ENCODE measurements at places on chromosomes 7 and 10. TPM values are rescaled to one million over a fixed set of nuclear protein-coding genes. Genes with fewer than 3 reads are reported as not detected.

The AZGP1 gene
- not detected for total RNA-seq

GRCh38 chr10:114925587-114926586, 12.1 kb upstream of the TRUB1 start:
- DNase-seq: no peak

GRCh38 chr7:110470420-110470819, 620.5 kb upstream of the LRRN3 start:
- DNase-seq: no peak

GRCh38 chr10:99853655-99854054, 71.2 kb downstream of the ABCC2 start:
- no peak for DNase-seq

GRCh38 chr10:106942035-106942662, 222.4 kb downstream of the SORCS1 start:
- DNase-seq: no peak

- DNase-seq: no peak
These were observed 95.8 kb downstream of the RAMP3 start for GRCh38 chr7:45253368-45253767.

The OR6B1 gene
- total RNA-seq: not detected

The STEAP4 gene
- total RNA-seq: not detected

- DNase-seq: no peak
These were observed 93.7 kb downstream of the FZD1 start for GRCh38 chr7:91357901-91358300.

The SPDYE6 gene
- not detected for total RNA-seq

DNA sequence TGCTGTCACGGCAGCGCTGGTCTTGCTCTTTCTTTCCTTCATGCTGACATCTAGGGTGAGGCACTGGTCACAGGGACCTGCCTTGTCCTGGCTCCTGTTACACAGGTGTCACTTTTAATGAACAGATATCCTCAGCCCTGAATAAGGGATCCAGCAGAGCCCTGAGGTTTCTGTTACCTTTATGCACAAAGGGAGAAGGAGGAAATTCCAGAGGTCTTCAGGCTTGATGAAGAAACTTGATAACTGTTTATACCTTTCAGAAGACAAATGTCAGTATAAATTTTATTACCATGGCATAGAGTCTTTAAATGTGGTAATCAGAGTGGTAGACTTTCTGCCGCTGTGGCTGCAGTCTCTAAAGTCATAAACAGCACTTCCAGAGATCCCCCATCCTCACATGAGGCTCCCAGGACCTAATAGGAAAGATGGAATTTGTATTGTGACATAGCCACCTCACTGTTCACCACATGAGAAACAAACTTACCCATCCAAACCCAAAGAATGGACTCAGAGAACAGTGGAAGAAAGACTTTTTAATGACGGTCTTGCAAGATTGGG, 2.7 kb downstream of the LRRC27 start:
- no peak for DNase-seq

DNA sequence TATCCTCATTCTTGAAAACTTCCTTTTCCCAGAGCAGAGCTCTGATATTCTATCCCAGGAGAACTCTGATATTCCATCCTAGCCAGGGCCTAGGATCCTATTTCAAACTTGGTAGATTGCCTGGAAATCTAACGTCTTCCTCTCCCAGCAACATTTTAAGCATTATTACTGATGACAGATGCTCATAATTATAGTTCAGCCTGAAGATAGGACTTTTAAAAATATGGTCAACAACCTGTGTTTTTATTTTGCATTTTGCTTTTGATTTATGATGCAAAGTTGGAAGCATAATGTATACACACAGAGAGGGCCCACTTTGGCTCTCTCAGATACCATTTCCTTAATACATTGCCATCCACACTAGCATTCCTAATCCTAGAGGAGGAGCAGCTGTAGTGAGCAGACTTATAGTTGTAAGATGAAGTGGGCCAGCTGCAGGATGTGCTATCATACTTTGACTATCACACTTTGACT, 457.4 kb upstream of the TPK1 start:
- DNase-seq: no peak

- DNase-seq: no peak
These were observed 51.2 kb downstream of the NPTX2 start for GRCh38 chr7:98668255-98668654.

DNA sequence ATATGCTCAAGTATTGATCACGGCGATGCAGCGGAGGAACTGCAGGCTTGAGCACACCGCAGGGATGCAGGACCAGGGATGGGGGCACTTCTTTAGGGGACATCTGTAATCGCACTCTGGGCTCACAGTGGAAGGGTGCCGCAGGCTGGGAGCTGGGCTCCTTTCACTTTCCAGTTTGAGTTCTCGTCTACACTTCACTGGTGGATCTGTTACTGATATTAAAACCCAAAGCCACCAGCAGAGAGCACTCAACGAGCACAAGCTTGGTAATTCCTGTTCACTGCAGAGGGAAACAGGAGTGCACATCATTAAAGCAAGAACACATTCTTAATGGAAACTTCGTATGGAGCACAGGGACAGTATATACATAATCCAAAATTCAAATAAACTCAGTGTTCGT, 91.3 kb downstream of the PARD3 start:
- DNase-seq: peak; percentile 31

- DNase-seq: no peak
These were observed 442.9 kb downstream of the HTR7 start for GRCh38 chr10:90414926-90415325.

The ARHGEF5 gene
- not detected for total RNA-seq

The FFAR4 gene
- not detected for total RNA-seq

DNA sequence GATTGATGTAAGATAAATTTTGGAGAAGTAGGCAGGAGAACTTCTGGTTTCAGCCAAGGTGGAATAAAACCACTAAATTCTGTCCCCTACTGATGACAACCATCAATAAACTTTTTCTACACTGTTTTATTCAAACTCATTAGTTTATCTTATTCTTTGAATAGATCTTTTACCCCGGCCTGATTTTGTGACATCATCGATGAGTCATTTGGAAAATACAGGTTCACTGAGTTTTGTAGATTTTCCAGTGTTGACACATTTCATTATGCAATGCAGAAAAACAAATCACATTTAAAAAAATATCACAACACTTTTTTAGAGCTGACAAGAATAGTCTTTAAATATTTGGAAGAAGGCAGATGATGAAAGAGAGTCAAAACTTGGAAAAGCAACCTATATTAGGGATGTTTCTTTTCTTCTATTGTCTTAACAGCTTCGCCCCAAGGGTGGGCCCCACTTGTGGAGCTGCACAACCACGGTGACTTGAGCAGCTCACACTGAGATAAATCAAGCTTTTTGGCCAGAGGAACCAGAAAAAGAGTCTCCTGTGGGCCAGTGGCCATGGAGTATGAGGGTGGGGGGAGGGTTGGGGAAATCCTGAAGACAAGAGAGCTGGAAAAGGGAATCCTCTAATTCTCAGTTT, 112.8 kb downstream of the PTEN start:
- DNase-seq: no peak

GRCh38 chr7:122305475-122306319, 1.1 kb upstream of the FEZF1 start:
- DNase-seq: peak; percentile 49

DNA sequence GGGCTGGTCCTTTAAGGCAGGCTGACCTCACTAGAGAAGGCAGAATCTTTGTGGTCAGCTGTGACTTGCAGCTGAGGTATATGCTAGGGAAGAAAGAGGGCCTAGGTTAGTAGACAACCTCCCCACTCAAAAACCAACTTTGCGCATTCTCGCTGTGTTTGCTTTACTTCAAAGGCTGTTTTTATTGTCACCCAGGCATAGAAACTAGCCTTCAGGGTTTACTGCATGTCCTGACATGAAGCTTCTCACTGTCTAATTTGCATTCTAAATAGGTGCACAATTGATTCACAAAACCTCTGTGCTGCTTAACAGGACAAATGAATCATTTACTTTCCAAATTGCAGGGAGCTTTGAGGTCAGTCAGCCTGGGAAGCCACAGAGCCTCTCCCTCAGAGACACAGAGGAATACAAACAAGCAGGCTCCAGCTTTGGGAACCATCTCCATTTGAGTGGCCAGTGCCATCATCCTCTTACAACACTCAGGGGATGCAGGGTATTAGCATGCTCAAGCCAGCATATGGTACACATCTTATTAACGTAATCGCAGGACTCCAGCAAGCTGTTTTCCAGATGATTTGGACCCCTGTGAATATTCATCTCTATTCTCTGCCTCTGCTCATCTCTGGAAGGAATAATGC, 596.4 kb upstream of the GHITM start:
- DNase-seq: no peak

DNA sequence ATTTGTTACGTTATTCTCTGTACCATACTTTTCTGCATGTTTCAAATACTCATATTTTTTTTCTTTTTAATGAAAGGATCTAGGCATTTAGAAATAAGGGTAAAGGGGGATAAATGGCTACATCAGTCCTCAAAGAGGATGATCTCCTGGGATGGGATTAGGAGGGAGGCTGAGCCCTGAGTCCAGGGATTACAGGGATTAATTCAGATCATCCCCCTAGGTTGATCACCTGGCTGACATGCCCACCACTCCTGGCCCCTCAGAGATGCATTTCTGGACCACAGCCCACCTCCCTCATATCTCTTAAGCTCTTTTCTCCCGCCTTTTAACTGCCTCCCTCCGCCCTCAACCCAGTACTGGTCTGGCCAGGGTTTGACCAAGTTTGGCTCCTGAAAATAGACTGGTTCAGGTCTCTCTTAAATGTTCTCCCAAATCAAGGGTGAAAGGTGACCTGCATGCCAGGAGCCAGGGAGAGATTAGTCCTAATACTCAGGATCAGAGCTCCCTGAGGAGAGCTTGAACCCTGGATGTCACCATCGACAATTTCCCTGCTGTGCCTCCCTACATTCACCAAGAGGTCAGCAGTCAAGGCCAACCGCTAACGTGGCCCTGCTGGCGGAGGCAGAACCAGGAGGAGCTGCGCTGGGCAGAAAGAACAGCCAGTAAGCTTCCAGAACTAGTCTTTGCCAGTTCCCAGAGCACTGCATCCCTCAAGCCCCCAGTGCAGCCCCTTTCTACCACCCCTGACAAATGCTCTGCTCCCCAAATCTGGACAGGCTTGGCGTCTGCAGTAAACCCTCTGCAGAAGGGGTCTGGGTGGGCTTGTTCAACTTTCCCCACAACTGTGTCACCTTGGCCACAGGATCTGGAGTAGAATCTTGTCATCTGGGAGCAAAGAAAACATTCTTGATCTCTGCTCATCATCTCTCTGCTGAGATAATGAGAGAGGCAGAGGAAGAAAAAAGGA, 3.0 kb upstream of the CCDC136 start:
- no peak for DNase-seq

- DNase-seq: peak; percentile 35
These were observed at the start of gene PROSER2 for GRCh38 chr10:11823122-11823988. TSS of gene PROSER2 (plus strand) at chr10:11823356. CDS start at chr10:11852078, 28,722 bp downstream.

DNA sequence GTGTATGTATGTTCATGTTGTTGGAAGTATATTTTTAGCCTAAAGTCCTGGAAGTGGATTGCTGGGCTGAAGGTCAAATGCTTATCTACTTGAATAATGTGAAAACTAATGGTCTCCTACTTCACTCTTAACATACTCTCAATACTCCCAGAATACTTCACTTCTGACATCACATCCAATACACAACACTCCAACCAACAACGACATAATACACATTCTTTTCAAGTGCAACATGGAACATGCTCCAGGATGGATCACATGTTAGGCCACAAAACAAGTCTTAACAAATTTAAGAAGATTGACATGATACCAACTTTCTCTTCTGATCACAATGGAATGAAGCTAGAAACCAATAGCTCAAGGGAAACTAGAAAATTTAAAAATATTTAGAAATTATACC, 126.9 kb upstream of the ADCY1 start:
- DNase-seq: no peak

- peak; percentile 45 for DNase-seq
These were observed 24.1 kb downstream of the GRIFIN start for GRCh38 chr7:2452074-2452507.

The NKX1-2 gene
- total RNA-seq: 0.06 TPM

GRCh38 chr7:37927773-37928444, 7.5 kb downstream of the EPDR1 start:
- no peak for DNase-seq

The CYP2C19 gene
- not detected for total RNA-seq

- no peak for DNase-seq
These were observed 17.6 kb downstream of the RSU1 start for GRCh38 chr10:16799621-16800020.

DNA sequence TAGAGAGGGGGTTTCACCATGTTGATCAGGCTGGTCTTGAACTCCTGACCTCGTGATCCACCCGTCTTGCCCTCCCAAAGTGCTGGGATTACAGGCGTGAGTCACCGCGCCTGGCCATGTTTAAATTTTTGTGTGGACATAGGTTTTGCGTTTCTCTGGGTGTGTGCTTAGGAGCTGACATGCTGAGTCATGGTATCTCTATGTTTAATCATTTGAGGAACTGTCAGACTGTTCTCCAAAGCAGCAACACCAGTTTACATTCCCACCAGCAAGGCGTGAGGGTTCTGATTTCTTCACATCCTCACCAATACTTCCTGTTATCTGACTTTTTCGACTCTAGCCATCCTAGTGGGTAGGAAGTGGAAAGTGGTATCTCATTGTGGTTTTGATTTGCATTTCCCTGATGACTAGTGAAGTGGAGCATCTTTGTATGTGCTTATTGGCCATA, 153.7 kb downstream of the DNAJB6 start:
- DNase-seq: no peak

DNA sequence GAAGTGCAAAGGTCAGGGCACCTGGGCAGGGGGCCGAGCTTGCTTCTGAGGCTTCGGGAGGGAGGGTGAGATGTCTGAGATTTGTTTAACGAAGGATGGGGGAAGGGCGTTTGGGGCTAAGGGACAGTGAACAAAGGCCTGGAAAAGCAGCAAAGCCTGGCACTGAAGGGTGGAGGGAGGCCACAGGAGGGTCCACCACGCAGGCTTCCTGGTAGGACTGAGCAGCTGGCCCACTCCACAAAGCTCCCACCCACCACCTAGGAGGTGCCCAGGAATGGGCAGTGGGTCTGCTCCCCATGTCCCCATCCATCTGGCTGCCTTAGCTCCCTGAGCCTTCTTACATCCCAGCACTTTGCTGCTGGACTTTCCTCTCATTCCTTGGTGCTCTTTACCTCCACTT, 39.4 kb upstream of the CXCL12 start:
- no peak for DNase-seq

DNA sequence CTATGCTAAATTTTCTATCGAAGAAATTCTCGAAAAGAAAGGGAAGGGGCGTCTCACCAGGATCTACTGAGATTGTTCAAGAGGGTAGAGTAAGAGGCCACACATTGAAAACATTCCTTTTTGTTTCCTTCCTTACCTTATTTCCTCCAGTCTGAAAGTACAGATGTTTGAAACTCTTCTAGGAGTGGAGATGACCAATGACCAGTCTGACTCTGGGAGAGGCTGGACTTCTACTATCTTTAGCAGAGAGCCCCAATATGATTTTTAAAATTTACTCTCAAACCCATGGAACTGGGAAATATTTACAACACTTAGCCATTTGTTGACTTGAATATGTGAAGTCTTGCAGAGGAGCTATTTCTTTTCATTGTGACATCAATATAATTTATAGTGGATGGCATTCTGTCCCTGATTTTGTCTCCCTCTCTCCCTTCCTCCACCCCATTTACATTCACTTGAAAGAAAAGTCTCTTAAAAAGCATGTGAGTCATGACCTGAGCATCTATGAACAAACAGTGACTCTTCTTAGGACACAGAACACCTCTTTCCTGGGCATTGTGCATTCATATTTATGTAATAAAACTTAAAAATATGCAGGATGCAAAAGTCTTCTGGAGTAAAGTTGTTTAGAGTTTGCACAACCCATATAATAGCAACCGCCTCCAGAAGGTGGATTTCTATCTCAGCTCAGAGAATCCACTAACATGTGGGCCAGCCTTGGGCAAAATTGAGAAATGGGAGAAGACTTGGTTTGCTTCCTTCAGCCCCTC, 31.2 kb upstream of the BMPER start:
- DNase-seq: no peak

- no peak for DNase-seq
These were observed 41.7 kb upstream of the TOMM7 start for GRCh38 chr7:22864301-22864700.

The AKR1D1 gene
- total RNA-seq: not detected

All from G401 (cell line).